ENCODE measurements at places on chromosomes 4 and X. TPM values are rescaled to one million over a fixed set of nuclear protein-coding genes. Genes with fewer than 3 reads are reported as not detected.

- no peak overlapping the region for H3K4me3 ChIP-seq
- peak; percentile 3 for DNase-seq
- no peaks in the 10 kb centered on the region for H3K36me3 ChIP-seq
- no peaks in the 10 kb centered on the region for H3K4me1 ChIP-seq
Observed at GRCh38 chrX:22171287-22172060, 101.2 kb upstream of the CBLL2 start.

DNA sequence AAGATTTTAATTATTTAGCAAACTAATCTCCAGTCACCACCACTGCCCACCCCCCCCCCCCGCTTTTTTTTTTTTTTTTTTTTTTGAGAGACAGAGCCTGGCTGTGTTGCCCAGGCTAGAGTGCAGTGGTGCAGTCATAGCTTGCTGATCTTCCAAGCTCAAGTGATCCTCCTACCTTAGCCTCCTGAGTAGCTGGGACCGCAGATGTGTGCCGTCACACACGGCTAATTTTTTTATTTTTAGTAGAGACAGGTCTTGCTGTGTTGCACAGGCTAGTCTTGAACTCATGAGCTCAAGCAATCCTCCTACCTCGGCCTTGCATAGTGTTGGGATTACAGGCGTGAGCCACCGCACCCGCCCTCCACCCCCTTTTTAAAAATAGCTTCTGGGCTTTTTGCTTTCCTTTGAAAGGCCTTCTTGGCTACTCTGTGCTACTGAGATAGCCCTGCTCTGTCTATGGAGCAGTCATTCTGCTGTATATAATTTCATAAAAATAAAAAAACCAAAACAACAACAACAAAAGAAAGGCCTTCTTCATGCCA, 18.7 kb downstream of the TXLNG start:
- H3K27ac ChIP-seq: no peak overlapping the region
- H3K27me3 ChIP-seq: no peaks in the 10 kb centered on the region
- peaks cover 4% of the 10 kb centered on the region for H3K4me1 ChIP-seq
- no peaks in the 10 kb centered on the region for H3K36me3 ChIP-seq

DNA sequence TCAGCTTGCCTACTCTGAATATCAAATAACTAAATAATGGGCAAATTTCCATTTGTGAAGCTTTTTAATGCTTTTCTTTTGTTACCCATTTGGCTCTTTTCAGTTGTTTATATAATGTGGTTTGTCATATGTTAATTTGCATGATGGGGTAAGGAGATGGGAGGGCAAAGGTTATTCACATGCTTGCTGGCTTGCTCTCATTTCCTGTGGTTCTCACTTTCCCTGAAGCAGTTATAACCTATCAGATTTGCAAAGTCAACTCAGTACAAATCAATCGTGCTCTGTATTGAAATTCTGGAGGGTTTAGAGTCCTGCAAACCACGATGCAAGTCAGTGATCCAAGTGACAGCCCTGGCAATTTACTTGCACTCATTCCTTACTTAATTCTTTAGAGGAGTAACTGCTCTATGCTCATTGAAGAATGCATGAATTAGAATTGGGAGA, 711.2 kb downstream of the ADGRL3 start:
- no peaks in the 10 kb centered on the region for H3K27me3 ChIP-seq
- peaks cover 23% of the 10 kb centered on the region for H3K4me1 ChIP-seq

DNA sequence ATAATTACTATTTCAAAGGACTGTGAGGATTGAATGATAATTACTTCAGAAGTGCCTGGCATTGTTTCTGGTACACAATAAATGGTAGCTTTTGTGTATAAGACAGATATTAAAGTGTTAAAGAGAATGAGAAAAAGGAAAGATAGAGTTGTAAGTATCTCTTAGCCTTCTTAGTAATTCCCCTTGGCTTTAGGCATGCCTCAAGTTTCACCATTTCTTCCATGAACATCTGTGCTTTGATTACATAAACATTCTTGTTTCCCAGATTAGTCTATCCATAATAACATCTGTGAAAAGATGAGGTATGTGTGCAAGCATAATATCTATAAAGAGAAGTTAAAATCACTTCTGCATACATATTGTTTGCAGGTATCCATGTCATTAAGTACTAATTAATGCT, 230.9 kb upstream of the TEX13A start:
- H3K27me3 ChIP-seq: no peaks in the 10 kb centered on the region
- no peak overlapping the region for H3K4me3 ChIP-seq
- H3K27ac ChIP-seq: no peak overlapping the region
- H3K36me3 ChIP-seq: no peaks in the 10 kb centered on the region
- no peak for DNase-seq

DNA sequence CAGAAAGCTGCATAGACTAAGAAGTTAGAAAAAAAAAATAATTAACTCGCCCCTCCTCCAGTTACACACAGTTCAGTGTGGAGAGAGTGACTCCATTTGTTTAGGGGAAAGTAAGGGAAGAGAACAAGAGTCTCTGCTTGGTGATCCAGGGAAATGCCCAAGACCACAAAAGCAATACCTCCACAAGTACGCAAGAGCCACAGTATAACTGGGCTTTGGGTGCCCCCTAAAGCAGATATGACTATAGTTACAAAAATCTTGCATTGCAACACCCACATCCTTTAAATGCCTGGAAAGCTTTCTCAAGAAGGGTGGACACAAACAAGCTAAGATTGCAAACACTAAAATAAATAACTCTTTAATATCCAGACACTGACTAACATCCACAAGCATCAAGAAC, 164.2 kb upstream of the NRK start:
- no peaks in the 10 kb centered on the region for H3K27me3 ChIP-seq
- no peak for DNase-seq

Gene MAGEA9B
- total RNA-seq: not detected

Gene CYBB
- not detected for total RNA-seq

Gene HAND2
- total RNA-seq: not detected

Gene CPEB2
- total RNA-seq: 1.3 TPM

All from neural progenitor cell (in vitro differentiated cells).